ENCODE measurements at places on chromosomes 16 and 17. TPM values are rescaled to one million over a fixed set of nuclear protein-coding genes. Genes with fewer than 3 reads are reported as not detected.

DNA sequence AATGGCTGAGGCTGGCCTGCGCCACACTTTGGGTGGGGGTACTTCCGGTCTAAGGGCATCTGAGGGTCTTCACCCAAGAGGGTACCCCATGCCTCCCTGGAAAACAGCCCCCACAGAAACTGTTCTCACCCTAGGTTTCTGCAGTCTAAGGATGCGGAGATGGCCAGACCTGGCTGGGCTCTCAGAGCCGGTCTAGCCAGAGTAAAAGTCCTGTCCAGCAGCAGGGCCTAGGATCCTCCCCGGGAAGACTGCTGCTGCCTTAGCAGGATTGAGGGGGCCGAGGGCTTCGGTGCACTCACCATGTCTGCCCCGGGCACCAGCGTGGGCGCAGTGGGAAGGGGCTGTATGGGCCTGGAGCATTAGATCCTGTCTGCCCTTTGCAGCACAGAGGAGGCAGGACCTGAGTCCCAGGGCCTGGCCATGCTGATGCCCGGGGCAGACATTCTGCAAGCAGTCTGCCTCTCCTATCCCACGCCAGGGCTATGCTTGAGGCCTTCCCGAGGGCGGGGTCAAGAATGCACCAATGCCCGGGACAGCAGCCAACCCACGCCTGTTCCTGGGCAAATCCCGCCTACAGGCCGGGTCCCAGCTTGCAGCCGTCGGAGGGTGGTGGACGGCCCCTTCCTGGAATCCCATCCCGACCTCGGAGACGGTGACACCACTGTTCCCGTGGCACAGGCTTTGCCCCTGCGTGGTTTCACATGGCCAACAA, 54.7 kb downstream of the CBFA2T3 start:
- peak; percentile 54 for DNase-seq

DNA sequence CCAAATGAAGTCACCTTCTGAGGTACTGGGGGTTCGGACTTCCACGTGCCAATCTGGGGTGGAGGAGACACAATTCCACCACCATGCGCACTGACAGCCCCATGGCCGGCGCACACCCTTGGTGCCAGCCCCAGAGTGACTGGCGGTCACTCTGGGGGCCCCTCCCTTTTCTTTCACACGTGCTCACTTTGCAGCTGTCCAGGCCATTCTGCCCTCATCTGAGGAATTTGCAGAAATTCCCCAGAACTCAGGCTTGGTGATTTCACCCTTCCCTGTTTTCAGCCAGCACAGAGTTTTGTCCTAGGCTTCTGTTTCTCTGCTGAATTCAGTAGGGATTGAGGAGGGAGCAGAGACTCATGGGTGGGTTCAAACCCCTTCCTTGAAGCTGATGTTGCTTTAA, 54.8 kb downstream of the CDRT4 start:
- DNase-seq: no peak

DNA sequence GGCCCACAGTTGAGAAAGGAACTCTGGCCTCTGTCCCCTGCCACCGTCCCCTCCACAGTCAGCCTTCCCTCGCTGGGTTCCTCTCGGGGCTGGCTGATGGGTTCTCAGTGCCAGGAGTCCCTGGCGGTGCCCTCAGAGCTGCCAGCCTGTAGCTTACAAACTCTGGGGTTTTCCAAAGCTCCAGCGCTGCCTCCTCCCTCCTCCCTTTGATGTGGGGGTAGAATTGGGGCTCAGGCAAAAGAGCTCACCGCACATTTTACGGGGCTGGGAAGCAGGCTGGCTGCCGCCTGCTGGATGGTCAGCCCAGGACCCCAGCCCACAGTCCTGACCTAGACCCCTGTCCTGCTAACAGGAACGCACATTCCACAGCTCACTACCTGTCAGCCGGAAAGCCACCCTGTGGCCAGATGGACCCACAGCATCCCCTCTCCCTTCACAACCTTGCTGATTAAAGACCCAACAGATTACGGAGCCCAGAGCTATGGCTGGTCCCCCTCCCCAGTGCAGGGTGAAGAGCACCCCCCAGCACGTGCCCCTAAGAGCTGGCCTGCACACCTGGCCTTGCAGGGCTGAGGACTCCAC, 6.0 kb downstream of the VASN start:
- no peak for DNase-seq

GRCh38 chr17:72754513-72754912, 338.0 kb downstream of the SLC39A11 start:
- DNase-seq: peak; percentile 6

DNA sequence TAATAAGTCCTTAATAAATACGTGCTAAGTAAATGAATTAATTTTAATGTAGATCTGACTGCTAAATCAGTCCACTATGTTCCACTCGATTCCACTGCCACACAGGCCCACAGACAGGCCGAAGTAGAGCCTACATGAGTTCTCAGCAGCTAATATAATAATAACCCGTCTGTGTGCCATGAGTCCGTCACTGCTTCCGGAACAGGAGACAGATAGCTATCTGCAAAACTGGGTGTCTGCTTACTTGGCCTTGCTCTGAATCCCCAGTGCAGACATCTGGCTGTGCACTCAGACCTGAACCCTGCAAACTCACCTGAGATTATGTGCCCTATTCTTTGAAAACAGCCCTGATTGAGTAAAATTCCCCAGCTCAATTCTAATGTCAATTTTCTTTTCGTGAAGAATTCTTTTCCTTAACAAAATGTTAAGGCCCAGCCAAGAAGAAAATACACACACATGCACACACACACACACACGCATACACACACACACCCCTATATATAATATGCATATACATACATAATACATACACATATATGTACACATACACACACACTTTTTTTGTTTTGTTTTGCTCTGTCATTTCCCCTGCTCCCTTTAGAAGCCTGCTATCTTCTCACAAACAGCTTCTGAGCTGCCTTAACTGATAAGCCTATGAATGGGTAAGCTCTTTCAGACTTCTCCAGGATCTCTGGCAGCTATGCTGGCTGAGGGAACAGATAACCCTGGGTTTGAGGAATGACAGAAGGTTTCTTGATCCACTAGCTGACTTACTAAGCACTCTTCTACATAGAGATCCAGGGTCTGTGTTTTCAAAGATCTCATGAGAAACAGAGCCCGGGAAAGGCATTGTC, 39.8 kb upstream of the TOM1L1 start:
- no peak for DNase-seq

DNA sequence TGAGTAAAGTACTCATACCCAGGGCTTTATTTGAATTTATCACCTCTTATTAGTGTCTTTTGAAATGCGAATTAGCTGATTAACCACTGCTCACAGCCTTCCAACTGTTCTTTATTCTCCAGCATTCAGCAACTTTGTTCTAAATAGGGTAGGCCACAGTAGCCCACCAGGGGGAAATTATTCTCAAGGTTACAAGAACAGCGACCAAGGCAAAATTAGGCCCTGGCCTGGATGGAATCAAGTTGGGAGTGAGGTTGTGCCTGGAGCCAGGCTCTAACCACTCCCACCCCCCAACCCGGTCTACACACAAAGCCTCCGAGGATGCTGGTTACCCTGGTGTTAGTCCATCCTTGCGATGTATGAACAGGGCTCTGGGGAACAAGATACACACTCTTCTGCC, 245.5 kb downstream of the STX8 start:
- DNase-seq: no peak

DNA sequence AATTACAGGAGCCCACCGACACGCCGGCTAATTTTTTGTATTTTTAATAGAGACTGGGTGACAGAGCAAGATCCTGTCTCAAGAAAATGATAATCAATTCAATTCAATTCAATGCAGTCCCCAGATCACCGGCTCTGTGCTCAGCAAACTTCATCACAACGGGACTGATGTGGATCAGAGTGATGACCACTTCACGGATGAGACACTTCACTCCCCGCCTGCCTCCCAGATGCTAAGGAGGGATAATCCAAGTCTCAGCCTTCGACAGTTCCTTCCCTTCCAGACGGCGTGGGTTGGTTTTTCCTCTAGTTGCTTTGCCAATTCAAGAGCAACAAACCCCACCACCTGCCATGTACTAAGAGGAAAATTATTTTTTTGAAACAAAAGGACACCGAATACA, 93.8 kb downstream of the ZDHHC7 start:
- DNase-seq: no peak

GRCh38 chr17:63476854-63477479, at the start of gene ACE:
ACE (plus strand) TSS chr17:63477061; CDS start chr17:63477095, 34 bp downstream.
- DNase-seq: peak; percentile 30

- DNase-seq: no peak
Measured at GRCh38 chr17:38709864-38710603, 5.0 kb downstream of the MLLT6 start.

- DNase-seq: no peak
Measured at GRCh38 chr17:82390015-82390859, 18.7 kb downstream of the UTS2R start.

DNA sequence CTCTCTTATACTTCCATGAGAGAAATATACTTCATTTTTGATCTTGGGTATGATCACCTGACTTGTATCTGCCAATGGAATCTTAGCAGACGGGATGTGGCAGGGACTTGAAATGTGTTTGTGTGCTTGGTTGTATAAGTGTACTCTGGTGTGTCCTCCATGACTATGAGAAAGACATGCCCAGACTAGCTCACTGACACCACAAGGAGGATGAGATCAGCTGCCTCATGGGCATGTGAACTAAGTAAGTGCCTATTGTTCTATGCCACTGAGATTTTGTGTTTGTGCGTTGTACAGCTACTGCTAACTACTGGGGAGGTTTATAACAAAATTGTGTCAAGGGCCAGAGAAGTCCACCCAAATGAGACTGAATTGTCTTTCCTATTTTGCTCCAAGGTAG, 402.2 kb upstream of the SALL1 start:
- no peak for DNase-seq

DNA sequence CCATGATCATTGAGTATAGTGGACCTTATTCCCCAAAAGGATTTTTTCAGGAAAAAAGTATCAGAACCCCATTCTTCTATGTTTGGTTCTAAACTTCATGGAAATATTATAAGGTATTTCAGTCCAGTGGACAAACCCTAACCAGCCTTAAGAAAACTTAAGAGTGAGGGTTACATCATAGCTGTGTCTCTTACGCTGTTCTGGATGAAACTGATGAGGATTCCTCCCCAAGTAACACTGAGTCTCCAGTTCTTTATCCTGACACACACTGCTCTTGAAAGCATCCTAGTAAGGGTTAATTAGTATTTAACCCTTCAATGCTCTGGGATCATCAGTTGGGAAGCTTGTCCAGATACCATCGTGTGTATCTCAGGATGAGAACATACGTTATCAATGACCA, 5.0 kb downstream of the LYRM1 start:
- no peak for DNase-seq

DNA sequence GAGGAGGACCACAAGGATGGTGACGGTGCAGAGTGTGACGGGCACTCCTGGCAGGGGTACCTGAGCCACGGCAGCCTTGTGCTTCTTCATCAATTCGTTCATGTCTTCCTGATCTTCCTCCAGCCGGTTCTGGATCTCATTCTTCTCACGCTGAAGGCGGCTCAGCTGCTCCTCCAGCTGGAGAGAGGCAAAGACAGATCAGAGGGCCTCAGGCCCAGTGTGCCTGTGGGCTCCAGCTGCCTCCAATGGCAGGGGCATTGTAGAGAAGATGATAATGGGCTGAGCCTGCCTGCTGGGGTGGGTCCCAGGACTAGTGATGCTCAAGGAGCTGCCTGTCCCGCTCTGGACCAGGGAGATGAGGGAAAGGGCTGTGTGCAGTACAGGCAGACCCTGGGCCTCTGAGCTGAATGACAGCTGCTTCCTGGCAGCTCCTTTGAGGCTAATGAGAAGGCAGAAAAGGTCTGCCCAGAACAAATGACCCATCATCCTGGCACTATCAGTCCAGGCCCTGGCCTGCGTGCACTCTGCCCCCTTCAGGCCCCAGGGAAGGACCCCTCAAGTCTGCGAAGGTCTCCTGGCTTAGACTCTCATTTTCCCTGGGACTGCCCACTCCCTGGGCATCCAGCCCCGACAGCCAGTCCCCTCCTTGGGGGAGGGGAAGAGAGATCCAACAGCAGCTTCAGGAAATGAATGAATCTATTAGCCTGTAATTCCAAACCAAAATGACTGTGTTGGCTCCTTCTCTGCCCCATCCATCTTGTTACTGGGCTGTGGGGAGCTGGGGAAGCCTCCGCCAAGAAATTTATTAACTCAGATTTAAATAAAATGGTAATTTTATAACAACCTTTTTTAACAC, 48.0 kb downstream of the PIPOX start:
- DNase-seq: no peak

- peak; percentile 53 for DNase-seq
Measured at GRCh38 chr17:27630607-27631410, at the start of gene LGALS9. LGALS9 (plus strand) TSS chr17:27631188; CDS start chr17:27631266, 78 bp downstream.

DNA sequence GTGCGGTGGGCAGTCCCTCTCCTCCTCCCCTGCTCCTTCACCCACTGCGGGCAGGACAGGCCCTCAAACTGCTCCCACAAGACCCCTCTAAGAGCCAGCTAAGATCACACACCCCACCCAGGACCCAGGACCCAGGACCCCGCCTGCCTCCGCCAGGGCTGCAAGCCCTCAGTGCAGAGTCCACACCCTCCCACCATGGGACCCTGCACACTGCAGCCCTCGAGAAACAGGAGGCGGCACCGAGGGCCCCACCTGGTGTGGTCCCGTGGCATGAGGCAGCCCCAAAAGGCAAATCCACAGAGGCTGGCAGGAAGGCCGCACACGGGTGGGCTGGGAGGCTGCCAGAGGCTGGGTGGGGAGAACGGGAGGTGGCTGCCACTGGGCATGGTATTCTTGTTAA, 94.7 kb downstream of the ENGASE start:
- no peak for DNase-seq

GRCh38 chr17:64001763-64002529, 3.8 kb downstream of the PRR29 start:
- peak; percentile 83 for DNase-seq

- no peak for DNase-seq
Measured at GRCh38 chr16:13426269-13426668, 493.7 kb upstream of the ERCC4 start.

DNA sequence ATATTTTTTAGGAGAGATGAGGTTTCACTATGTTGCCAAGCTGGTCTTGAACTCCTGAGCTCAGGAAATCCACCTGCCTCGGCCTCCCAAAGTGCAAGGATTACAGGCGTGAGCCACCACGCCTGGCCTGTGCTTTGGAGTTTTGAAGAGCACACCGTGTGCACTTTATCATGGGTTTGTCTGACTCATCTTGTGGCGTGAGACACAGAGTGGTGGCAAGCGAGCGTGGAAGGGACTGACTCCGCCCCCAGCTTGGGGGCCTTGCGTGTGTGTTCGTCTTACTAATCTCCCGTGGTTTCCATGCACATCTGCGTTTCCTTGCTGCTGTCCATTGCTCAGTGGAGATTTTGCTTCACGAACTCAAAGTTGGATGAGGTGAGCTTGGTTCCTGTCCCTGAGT, 22.9 kb downstream of the CRAMP1 start:
- no peak for DNase-seq

Gene SMIM36
- total RNA-seq: not detected

Gene GP2
- total RNA-seq: not detected

Gene CCDC78
- 0.44 TPM for total RNA-seq

Gene BIRC5
- 10.3 TPM for total RNA-seq

Gene TMEM98
- 81.7 TPM for total RNA-seq

Gene CD300H
- total RNA-seq: not detected

Gene KRTAP1-5
- total RNA-seq: not detected
